ENCODE measurements at places on chromosomes 7 and 10.
A peak's percentile ranks its signal among the peaks of the same experiment; 100 is the strongest.

DNA sequence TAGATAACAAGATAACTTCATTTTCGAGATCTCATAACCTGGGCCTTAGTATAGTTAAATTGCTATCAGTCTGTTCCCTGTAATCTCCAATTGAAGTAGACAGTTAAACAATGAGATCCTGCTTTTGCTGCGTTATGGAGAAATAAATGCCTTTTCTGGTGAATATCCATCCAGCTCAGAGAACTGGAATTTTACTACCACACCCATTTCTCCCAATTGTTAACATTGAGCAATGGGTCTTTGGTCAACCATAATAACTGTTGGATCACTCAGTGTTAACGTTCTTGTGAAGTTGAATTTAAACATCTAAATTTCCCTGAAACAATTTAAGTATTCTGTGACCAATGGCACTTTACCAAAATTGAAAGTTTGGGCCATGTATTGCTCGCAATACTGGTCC, 3.0 kb downstream of the CALU start:
- DNase-seq = no peak

- peak; percentile 28 for DNase-seq
These were observed 724 bp downstream of the CAPZA2 start for GRCh38 chr7:116862951-116863670.

- DNase-seq = no peak
These were observed 85.4 kb upstream of the CHCHD3 start for GRCh38 chr7:133167300-133167699.

DNA sequence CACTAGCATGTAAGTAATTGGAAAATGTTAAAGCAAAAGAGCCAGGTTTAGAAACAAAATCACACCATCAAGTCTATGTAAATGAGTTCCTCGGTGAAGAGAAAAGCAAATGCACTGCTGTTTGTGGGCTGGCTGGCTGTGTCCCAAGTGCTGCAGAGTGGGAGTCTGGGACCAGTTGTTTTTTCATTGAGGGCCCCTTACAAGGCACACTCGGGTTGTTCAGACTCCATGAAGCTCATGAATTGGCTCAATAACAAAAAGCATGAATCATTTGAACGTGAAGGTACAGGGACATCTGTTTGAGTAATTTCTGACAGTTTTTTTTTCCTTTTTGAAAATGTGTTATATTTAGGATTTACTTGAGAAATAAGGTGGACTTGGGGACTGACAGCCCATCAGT, 28.0 kb downstream of the GRK5 start:
- DNase-seq = no peak

DNA sequence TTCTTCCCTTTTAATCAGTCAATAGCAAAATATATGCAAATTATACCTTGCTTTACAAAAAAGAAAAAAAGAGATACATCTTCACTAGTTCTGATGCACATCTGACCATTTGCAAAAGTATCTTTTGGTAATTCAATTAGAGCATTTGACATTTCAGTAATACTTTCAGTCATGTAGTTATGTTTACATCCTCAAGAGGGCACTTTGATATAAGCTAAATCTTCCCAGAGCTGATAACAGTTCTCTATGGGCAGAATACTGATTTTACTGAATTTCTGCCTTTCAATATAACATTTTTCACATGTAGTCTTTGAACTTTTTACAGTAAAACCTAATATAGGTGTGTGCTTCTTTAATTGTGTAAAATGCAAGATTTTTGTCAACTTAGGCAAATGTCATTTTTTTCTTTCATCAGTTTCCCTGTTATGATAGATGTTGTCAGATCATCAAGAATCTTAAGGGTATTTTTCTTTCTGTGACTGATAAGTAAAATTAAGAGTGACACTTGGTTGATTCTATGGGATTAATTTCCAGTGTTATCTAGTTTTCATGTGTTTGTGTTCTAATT, 703.5 kb upstream of the SEMA3D start:
- no peak for DNase-seq

DNA sequence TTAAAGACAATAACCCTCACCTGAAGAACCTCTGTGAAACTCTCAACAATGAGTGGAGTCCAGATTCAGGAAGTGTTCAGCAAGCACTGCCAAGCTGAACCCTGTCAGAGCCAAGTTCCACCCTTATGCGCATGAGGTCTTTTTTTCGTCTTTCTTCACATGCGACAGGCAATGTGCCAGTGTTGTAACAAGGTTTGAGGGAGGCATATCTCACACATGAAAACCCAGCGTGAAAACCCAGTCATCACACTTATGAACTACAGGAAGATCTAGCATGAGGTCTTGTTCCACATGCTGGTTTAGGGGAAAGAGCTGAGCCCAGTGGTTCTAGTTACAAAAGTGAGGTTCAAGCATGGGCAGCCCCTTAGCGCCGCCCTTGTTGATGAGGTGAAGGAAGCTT, 49.7 kb downstream of the RABGEF1 start:
- no peak for DNase-seq

DNA sequence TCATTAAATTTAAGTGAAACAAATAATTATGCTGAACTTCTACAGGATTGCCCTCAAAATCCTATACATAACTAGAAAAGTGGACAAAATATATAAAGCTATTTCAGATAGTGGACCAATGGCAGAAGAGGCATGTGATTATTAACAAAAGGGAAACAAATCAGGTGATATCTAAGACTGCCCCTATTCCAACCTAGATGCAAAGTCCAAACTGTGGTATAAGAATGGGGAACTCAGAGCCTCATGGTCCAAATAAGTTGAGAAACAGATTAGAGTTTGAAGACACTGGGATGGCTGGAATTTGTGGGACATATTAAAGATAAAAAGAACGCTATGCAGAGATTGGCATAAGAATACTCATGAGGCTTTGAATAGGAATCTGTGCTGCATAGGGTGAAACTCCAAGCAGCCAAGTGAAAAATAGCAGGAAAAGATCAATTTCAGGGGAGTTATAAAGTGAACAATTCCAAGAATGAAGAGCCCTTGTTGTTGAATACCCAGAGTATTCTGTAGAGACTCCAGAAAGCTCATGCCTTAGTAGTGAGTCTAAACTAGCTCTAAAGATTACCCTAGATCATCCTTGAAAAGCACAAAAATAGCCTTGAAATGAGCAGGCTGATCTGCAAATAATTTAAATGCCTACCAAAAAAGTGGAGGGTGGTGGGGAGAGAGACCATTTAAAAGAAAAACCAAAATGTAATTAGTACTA, 152.4 kb downstream of the IMMP2L start:
- DNase-seq = no peak

- DNase-seq = no peak
These were observed 186.7 kb upstream of the PLXDC2 start for GRCh38 chr10:19629567-19629966.

DNA sequence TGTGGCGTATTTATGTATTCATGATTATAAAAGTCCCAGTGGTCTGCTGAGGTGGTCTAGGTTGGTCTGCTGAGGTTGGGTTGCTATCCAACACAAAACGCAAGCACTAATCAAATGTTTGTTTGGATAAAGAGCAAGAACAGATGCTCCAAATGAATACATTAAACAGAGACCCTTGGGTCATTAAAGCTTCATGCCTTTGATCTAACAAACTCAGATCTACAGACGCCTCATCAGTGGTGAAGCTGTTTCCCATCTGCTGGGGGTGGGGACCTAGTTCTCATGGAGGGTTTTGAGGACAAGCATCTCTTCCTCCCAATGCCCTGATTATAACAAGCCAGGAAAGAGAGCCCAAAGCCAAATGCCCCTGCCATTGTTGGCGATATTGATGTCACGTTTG, 786.7 kb downstream of the NRG3 start:
- peak; percentile 43 for DNase-seq

DNA sequence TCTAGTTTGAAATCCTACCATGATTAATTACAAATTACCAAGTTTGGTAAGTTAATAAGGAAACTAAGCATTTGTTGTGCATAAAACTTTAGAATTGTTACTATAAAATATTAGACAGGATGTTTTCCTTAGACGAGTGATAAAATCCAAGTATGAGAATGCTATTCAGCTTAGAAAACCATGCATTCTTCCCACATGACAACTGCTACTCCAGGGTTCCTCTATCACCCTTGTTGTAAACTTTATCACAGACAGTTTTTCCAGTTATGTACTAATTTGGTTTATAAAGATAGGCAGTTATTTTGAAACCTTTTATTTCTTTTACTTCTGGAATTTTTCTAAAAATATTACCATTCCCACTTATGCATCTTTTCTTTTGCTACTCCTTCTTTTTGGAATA, 52.0 kb downstream of the SIRT1 start:
- DNase-seq = no peak
